ENCODE measurements at places on chromosomes 7 and 10. TPM values are rescaled to one million over a fixed set of nuclear protein-coding genes. Genes with fewer than 3 reads are reported as not detected.

HHEX gene
- total RNA-seq: 2.0 TPM

RET gene
- total RNA-seq: not detected

RADIL gene
- total RNA-seq: not detected

NKX1-2 gene
- not detected for total RNA-seq

DPYSL4 gene
- total RNA-seq: not detected

LRRC18 gene
- total RNA-seq: not detected

ABCB4 gene
- total RNA-seq: 0.56 TPM

FAM237B gene
- not detected for total RNA-seq

C1GALT1 gene
- 19.4 TPM for total RNA-seq

BTBD16 gene
- total RNA-seq: 4.7 TPM

GRCh38 chr10:5038733-5039132 is 35.1 kb upstream of the AKR1C2 start:
- DNase-seq: no peak

DNA sequence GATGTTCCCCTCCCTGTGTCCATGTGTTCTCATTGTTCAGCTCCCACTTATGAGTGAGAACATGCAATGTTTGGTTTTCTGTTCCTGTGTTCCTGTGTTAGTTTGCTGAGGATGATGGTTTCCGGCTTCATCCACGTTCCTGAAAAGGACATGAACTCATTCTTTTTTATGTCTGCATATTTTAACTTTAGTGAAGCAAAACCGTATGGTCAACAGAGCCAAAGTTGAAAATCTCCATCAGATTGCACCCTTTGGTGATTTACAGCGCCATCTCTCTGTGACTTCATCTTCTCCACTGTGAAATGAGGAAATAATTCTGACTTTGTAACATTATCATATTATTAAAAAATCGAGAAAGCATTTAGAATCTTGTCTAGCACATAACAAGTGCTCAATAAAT is 132.3 kb upstream of the PLXDC2 start:
- no peak for DNase-seq

GRCh38 chr10:101071885-101072433 is 10.2 kb downstream of the KAZALD1 start:
- no peak for DNase-seq

- no peak for DNase-seq
Measured at GRCh38 chr10:107994621-107995270, 830.2 kb upstream of the SORCS1 start.

GRCh38 chr7:27164367-27165088 is 809 bp downstream of the HOXA9 start:
- DNase-seq: no peak

GRCh38 chr10:129444359-129444758 is 22.7 kb upstream of the MGMT start:
- no peak for DNase-seq

DNA sequence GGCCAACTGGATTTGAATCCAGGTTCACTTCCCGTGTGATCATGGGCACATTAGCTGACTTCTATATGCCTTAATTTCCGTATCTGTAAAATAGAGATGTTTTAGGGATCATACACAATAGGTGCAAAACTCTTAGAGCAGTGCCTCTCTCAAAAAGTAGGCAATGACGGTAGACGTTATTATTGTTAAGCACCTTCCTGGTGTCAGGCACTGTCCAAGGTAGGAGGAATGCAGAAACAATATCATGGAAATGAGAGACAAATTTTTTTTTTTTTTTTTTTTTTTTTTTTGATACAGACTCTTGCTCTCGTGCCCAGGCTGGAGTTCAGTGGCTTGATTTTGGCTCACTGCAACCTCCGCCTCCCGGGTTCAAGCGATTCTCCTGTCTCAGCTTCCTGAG is 8.1 kb downstream of the TMEM248 start:
- no peak for DNase-seq

DNA sequence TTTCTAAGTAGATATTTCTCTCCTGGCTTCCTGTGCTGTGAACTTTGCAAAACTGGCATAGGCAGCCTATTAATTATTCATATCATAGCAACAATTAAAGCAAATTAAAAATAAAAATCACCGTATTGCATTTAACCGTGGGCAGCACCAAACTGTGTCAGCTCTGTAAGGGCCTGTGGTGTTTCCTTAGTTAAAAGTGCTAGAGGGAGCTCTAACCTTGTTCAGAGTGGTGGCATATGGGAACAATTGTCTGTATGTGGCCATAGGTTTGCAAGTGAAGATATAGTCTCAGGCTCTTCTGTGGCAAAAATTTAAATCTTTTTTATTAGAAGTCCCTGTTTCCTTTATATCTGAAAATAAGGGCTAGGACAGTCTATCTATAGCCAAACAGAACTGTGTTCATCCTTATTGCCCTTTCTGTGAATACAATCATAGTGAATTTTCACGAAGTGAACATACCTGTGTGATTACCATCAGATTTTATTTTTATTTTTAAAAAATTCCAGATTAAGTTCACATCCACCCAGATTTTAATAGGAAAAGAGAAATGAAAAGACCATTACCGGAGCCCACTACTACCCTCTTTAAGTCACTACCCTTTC is 92.6 kb downstream of the POLL start:
- DNase-seq: peak; percentile 32

DNA sequence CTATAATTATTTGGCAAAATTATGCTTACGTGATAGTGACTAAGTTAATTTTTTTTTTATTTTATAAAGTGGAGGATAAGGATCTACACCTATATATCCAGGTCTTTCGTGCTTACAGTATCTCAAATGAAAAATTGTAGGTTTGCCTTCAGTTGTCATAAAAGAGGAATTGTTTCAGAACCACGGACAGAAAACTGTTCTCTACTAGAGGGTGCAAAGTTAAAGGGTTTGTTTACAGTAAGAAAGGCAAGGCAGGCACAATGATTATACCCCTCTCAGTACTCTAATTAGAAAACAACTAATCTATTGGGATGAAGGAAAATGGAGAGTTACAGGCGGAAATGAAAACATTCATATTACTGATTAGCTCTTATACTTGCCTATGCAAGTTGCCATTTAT is 1.5 kb downstream of the PCLO start:
- no peak for DNase-seq

GRCh38 chr10:11379771-11380170 is 231.7 kb downstream of the USP6NL start:
- DNase-seq: no peak

GRCh38 chr7:24764972-24765744 is 7.9 kb upstream of the GSDME start:
- no peak for DNase-seq

GRCh38 chr7:6284461-6285360 is 12.3 kb upstream of the CYTH3 start:
- DNase-seq: peak; percentile 58

GRCh38 chr10:91681361-91682276 is 48.7 kb upstream of the PPP1R3C start:
- peak; percentile 49 for DNase-seq

GRCh38 chr10:88292185-88292514 is 291.0 kb downstream of the RNLS start:
- DNase-seq: no peak

DNA sequence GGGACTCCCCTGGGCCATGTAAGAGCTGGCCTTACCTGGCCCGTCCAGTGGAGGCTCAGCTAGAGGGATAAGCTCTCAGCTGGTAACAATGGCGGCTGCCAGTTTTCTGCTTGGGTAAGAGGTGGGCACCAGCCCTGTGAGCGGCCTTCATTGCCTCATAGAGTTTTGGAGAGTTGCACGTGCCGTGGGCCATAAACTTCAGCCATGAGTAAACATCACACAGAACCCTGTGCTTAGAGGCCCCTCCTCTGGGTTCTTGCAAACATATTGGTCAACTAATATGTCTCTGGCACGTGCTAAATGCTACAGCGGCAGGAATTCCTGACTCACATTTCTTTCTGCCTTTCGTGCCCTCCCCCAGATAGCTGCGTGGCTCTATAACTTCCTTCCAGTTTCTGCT is 103.9 kb upstream of the LEP start:
- no peak for DNase-seq

- peak; percentile 36 for DNase-seq
Measured at GRCh38 chr10:69757553-69758309, 44.0 kb upstream of the COL13A1 start.

GRCh38 chr10:71254834-71255549 is 42.6 kb downstream of the UNC5B start:
- DNase-seq: no peak

DNA sequence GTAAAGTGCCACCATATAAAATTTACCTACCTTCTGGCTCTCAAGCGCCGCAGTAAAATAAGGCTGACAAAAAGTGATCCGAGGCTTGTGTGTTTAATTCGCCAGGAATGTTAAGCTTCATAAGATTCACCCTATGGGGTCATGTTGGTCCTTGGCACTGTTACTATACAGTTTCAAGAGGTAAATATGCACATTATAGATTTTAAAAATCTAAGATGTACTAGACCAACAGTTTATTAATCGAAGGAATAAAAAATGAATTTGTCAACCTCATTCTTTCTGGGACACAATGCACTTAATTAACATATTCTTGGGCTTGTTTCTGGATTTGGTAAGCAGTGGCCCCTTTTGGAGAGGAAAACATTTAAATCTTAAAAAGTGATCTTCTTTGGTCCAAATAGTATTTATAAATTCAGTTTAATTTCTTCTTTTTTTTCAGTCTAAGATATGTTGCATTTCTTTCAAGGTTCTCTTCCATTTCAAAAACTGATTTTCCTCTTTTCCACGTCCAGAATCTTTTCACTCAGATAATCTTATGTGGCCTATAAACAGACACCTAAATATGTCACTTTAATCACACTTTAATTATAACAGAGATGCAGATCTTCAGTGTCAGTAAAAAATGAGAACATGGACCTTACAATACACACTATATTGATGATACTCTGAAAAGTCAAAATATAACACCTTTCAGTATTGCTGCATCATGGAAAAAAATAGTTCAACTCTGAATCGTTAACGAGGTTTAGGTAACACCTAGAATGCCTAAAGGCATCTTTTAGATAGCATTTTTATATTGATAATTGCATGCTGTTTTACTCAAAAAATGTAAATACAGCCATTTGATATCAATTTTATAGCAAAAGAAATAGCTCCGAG is 3.8 kb upstream of the SKIDA1 start:
- DNase-seq: no peak

DNA sequence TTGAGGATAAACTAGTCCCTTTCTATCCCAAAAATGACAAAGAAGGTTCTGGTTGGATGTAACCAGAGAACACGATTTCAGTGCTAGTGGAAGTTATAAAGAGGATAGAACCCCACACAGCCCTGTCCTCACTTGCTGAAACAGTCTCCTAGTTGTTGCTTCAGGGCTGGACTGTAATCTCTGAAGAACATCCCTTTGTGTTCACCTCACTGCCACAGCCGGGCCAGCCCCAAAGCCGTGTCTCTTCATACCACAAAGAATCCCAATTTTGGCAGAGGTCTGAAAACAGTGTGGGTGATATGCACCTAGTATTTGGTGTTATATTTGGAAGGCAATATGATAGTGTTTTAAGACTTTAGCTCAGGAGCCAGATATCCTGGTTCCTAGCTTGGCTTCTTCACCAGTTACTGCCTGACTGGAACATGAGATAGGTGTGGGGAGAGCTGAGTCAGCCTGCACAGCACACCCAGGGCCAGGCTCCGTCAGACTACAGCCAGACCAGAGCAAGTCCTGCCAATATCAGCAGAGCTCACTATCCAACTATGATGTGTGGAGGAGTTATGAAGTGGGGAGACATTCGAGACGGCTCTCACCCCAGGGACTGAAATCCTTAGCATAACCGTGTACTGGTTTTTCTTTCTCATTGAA is 21.2 kb downstream of the CYP3A4 start:
- no peak for DNase-seq

- no peak for DNase-seq
Measured at GRCh38 chr7:55131142-55131929, 112.5 kb downstream of the EGFR start.

DNA sequence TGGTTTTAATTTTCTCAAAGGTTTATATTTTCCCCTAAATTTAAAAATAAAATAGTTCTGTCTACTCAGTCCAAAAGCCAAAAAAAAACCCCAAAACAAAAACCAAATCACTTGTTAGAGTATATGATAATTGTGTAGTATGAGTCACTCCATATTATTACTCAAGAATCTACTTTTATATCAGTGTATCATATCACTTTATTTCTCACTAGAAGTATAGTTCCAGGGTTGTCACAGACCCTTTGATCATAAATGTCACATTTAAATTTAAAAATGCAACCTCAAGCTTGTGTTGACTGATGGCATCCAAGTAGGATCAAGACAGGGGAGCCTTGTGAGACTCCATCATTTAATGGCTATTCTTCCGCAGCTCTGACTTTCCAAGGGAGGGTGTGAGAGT is 61.0 kb downstream of the PAPSS2 start:
- DNase-seq: no peak

DNA sequence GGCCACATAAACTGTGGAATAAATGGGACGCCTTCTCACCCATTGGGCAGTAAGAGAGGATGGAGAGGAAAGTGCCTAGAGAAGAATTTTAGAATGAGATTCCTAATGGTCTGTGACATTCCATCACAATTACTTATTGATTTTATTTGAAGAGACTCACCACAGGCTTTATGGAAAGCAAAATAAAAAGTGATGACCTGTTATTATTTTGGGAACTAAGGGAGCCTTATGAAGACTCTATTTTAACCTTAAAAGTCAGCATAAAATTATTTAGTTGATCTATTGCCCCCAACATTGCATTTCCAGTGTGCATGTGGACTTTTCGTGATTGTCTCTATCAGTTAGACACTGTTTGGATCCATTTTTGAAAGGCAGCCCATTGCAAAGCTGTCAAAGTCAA is 107.5 kb downstream of the PCLO start:
- DNase-seq: no peak

GRCh38 chr7:157280216-157280841 is 56.5 kb upstream of the DNAJB6 start:
- DNase-seq: no peak

GRCh38 chr10:14009371-14010100 is 321.2 kb downstream of the FRMD4A start:
- DNase-seq: no peak

Measured in HT-29 (cell line).